ENCODE measurements at places on chromosomes 4 and X.

GRCh38 chrX:77949840-77950239 is 19.6 kb downstream of the PGAM4 start:
- peak; percentile 35 for DNase-seq

- DNase-seq, result no peak
Measured at GRCh38 chrX:13270360-13270759, 49.5 kb downstream of the ATXN3L start.

GRCh38 chr4:48683784-48684666 is 96.1 kb downstream of the FRYL start:
- no peak for DNase-seq

DNA sequence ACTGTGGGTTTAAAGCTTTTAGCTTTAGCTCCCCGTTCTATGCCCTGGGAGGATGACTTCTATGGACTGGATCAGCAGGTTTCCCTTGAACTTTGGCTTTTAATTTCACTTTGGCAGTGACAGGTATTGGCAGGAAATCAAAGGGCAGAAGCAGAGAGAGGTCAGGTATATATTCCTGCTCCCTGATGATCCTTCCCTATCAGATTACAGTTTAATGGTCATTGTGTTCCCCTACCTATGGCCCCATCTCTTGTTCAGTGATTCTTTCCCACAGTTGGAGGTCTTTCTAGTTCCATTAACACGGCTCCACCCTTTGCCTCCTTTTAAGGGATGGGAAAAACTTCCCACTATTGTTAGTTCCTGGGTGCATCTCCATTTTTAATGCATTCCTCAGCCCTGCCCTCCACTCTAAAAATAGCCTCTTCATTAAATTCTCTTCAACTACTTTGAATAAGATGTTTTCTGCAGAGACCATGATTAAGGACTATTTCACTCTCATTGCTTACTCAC is 107.8 kb upstream of the TMEM47 start:
- no peak for DNase-seq

GRCh38 chrX:49106296-49106695 is 17.2 kb downstream of the GPKOW start:
- no peak for DNase-seq

- no peak for DNase-seq
Measured at GRCh38 chrX:12992544-12993118, 17.7 kb downstream of the TMSB4X start.

DNA sequence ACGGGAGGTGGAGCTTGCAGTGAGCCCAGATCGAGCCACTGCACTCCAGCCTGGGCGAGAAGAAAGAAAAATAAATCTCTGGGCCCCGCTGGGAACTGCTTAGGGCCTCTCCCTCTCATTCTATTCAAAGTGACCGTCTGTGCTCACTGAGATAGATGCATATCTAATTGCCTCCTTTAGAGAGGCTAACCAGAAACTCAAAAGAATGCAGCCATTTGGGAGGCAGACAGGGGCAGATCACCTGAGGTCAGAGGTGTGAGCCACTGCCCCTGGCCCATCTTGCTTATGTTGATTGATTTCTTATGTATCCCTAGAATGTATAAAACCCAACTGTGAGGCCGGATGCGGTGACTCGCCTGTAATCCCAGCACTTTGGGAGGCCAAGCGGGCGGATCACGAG is 6.2 kb upstream of the CSF2RA start:
- DNase-seq, result no peak

- DNase-seq, result peak; percentile 3
Measured at GRCh38 chr4:44725726-44726037, 674 bp downstream of the GNPDA2 start.

- no peak for DNase-seq
Measured at GRCh38 chr4:36921476-36922216, 322.9 kb upstream of the NWD2 start.

DNA sequence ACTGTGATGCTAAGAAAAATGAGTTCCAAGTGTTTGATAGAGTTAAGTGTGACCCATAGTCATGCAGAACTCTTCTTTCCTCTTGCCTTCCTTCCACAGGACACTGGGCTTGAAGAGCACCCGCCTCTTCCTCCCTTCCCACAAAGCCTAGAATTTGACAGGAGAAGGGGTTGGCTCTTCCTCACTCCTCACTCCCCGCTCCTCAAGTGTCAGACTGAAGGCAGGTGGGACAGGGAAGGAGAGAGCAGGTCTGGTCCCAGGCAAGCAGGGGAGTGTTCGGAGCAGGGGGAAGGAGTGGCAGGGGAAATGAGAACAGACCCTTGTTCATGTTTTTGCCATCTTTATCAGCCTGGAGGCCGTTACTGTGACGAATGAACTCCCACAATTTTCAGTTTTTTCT is 10.7 kb downstream of the MAGED2 start:
- DNase-seq, result no peak

GRCh38 chr4:81424336-81424735 is 47.4 kb downstream of the RASGEF1B start:
- DNase-seq, result no peak

GRCh38 chrX:100076031-100076430 is 334.0 kb downstream of the PCDH19 start:
- DNase-seq, result no peak

DNA sequence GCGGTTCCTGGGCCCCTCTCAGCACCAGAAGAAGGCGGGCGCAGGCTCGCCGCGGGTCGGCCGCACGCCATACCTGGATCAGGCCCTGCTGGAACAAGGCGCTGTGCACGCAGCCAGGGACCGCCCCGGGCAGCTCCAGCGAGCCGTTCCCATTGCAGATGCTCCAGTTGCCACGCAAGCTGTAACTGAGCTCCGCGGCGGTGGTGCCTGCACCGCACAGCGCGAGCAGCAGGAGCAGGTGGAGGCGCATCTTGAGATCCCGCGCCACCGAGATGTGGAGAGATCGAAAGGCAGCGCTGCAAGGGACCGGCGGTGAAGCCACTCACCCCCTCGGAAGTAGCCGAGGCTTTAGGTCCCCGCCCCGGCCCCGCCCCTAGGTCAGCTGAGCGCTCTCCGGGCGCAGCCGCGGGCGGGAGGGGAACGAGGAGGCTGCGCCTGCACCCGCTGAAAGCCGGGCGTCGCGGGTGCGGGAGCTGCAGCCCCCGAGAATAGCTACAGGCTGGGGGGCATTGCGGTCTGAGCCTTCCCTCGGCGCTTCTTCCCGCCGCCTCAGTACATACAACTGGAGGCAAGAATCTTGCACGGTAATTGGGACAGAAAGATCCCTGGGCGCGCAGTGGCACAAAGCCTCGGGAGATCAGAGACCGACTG is at the start of gene MANBA:
Gene MANBA, minus strand, starts transcription at position 324 of the 651 bp plus-strand sequence. Its CDS starts 74 bp downstream, at position 250.
- peak; percentile 82 for DNase-seq

- no peak for DNase-seq
Measured at GRCh38 chr4:3369781-3370674, 71.7 kb upstream of the HGFAC start.

GRCh38 chr4:114385195-114385985 is 213.2 kb upstream of the UGT8 start:
- DNase-seq, result no peak

- DNase-seq, result no peak
Measured at GRCh38 chr4:77776182-77777134, 42.7 kb downstream of the CNOT6L start.

DNA sequence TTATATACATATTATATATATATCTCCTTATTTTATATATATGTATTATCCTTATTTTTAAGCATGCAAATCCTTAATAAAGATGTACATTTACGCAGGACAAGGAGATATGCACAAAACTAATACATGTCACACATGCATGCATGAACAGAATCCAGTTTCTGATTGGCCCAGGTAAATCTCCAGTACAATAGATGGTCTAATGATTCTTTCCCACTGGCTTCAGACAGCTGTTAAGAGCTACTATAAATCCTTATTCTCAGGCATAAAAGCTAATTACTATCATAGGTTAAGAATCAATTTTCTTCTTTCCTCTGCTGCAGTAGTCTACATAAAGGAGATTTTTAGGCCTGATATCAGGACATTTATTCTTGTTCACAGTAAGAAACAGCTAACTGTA is 689.8 kb downstream of the KCTD8 start:
- DNase-seq, result no peak

- no peak for DNase-seq
Measured at GRCh38 chr4:137768196-137768595, 235.9 kb upstream of the PCDH18 start.

- DNase-seq, result no peak
Measured at GRCh38 chr4:80387390-80388283, 52.1 kb downstream of the CFAP299 start.

DNA sequence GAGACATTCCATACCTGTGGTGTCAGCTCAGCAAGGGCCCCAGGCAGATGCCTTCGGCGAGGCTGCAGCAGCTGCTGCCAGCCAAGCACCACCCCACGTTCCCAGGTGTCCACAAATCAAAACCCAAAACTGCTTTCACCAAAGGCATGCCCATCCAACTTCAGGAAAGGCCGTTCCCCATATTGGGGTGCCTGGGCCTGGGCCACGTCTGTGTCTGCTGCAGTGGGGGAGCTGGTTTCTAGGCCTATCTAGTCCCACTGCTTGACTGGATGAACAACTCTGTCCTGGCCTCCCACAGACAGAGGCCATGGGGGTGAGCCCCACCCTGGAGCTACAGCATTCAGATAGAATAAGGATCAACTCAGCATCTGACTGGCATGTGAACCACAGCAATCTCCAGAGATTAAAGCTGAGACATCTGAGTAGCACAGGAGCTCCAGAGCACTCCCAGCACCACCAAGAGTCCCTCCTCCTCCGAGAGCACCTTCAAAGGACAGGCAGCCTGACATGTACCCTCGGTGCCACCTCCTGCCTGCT is 37.0 kb downstream of the NAT8L start:
- no peak for DNase-seq

DNA sequence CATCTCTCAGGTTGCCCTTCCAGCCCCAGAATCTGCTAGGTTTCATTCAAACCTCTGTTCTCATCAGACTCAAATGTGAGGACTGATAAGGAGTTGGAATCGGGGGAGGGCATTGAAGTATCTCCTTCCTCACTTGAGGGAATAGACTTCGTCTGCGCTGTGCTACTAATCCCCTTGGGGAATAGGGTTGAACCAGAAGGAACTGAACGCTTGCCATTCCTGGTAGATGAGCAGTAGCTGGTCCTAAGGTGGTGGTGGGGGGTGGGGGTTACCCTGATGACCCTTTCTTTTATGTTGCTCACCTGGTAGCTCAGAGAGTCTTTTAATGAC is 692 bp upstream of the SLC9A7 start:
- DNase-seq, result no peak

GRCh38 chr4:17400686-17401085 is 111.2 kb downstream of the QDPR start:
- no peak for DNase-seq
